ENCODE measurements at places on chromosomes 2 and 18.

- no peak for DNase-seq
These were observed 93.7 kb upstream of the MYCN start for GRCh38 chr2:15846626-15847025.

- no peak for DNase-seq
These were observed 124.5 kb downstream of the DCDC2C start for GRCh38 chr2:3827673-3828575.

DNA sequence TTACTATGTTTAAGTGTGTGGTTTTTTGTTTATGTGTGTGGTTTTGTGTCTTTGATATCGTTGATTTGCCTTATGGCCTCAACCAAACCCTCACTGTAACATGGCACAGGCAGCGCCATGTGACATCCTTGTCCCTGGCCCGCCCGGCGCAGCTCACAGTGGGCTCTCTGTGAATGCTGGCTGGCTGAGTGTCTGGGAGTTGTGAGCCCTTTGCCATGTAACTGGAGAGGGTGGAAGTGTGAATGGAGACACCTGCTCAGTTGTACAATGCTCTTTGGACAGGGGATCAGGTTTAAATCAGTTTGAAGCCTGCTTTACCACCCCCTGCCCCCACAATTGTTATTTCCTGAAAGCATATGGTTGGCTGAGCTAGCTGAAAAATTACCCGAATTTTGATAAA is 41.8 kb downstream of the TCF7L1 start:
- DNase-seq, result no peak

GRCh38 chr2:181252262-181253148 is 204.7 kb upstream of the ITGA4 start:
- DNase-seq, result no peak

DNA sequence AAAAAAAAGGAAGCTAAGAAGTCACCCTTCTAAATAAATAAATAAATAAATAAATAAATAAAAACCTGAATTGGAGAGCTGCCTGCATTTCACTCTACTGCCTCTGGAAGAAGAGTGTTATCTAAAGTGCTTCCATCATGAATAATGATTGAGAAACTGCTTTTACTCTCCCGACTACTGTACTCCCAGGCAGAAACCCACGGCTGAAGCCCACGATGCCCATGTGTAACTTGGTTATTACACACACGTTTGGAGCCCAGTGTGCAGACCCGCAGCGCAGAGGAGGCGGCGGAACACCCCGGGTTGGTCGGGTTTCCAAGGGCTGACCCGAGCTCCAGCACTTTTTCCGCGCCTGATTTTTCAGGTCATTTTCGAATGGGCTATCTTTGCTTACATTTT is 697 bp upstream of the SPATS2L start:
- DNase-seq, result no peak

DNA sequence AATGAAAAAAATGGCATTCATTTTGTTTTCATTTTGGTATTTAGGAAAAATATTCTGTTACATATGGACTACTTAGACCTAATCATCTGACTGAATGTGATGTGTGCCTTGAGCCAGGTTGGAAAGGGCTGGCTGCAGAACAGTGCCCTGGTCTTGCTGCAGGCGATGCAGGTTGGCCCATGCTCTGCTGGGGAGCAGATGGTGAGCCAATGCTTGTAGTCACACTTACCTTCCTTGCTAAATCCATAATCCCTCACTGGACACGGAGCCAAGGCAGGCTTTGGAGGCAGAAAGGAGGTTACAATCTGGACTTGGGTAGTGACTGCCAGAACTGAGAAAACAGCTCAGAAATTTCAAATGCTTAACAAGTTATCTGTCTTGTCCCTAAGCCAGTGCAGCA is 228.7 kb downstream of the ARHGAP15 start:
- no peak for DNase-seq

DNA sequence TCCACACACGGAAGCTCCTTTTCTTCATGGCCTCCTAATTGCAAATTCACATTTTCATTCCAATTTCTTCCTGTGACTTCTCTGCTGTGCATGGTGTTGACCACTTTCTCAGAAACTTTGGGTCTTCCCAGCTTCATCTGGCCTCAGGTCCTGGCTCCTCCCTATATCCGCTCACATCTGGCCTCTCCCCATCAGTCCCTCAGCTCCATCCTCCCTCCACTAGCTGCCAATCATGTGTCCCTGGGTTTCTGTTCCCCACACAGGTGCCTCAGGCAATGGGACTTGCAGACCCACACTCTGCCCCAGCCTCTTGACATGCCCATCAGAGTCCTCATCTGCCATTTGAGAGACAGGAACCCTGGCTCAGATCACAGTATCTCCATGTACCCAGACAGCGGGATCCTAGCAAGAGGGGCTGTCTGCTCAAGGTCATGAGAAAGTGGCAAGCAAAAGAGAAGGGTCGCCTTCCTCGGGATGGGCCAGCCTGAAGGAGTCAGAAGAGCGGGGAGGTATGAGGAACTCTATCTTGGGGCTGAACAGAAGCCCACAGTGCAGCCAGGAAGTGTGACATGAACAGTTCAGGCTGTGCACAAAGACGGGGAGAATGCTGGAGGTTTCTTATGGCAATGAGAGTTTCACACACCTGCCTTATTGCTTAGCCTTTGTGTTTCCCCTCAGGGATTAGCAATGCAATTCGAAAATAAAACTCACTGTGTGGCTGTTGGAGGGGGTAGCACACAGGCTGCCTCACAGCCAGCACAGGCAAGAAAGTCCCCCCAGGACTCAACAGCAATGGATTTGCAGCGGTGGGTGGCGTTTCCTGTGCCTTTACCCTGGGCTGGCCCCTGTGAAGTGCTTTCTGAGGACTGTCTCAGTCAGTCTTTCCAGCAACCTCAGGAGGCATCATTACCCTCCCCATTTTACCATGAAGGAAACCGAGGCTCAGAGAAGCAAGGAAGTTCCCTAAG is 69.5 kb downstream of the COPS8 start:
- DNase-seq, result no peak

DNA sequence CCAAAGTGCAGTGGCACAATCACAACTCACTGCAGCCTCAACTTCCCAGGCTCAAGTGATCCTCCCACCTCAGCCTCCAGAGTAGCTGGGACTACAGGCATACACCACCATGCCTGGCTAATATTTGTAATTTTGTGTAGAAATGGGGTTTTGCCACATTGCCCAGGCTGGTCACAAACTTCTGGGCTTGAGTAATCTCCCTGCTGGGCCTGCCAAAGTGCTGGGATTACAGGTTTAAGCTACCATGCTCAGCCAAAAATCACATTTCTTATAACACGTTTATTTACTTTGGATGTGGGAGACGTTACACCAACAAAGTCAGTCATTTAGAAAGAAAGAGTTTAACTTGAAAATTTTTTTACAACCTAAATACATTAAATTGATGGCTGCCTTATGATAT is 209.0 kb upstream of the VWC2L start:
- DNase-seq, result no peak

DNA sequence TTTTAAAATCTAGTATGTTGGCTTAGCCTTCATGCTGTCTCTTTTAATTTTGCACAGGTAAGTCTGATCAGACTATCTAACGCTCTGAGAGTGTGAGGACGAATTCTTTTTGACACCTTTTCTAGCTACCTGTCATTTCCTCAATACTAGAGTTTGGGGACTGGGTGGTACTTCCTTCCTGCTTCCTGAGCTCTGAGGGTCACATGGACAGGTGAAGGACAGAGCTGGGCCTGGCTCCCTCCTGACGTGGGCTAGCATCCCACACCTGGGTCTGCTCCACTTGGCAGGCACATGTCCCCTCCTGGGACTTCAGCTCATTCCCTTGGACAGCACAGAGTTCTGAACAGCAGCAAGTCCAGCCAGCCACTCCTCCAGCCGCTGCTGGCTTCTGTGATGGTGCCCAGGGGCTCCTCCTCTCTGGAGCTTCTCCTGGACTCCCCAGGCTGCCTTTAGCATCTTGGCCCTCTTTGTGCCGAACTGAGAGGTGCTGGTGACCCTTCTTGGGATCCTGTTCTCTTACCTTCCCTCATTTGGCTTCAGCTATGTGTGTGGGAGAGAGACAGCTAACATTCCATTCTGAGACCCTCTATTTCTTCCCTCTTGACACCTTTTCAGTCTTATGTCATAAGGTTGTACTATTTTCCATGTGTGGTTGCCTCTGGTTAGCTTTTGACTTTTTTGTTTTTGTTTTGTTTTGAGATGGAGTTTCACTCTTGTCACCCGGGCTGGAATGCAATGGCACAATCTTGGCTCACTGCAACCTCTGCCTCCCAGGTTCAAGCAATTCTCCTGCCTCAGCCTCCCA is 106.9 kb downstream of the B3GNT2 start:
- no peak for DNase-seq

GRCh38 chr2:55048508-55049042 is 1.7 kb downstream of the RTN4 start:
- no peak for DNase-seq

DNA sequence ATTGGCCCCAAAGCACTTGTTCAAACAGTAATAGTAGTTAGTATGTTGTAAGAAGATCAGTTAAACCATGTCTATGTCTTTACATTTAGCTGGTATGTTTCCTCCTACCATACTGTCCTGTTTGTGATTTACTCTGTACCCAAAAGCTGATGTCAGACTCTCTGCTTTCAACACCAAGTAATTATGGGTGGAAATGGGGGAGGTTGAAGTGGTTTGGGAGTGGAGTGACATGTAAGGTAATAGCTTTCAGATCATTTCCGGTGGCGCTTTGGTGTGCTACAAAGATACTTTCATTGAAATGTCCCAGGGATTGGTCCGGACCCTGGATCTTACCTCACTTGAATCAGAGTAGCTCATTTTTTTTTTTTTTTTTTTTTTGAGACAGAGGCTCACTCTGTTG is 39.7 kb upstream of the TGIF1 start:
- no peak for DNase-seq

DNA sequence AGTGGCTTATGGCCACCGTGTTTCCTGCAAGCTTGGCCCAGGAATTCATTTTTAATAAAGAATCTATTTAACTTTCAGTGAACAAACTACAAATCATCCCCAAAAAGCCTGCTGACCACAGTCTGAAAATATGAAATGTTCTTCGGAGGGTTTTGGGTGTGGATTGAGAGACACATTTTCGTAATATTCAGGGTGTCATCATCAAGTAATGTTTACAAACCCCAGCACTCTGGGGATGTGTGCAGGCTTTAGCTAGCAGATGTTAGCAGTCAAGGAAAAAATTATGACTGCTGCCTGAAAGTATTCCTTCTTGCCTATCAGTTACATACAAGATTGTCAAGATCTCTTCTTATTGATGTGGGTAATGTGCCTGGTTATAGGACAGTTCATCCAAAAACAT is 143.9 kb upstream of the FN1 start:
- DNase-seq, result no peak

DNA sequence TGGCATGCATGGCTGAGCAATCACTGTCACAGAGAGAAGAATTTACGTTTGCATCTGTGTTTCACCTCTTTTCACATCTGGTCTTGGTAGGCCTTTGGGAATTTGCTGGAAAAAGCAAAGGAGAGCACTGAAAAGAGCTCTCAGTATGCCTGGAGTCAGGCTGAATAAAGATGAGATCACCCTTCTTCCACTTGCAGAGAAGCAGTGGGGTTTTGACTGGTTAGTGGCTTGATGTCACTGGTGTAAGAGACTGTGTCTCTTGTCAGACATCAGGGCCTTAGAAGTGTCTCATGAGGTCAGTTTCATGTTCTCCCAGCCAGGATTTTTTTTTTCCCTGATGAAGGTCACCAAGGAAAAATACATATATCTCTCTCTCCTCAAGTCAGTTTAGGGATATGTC is 353.8 kb downstream of the INSIG2 start:
- no peak for DNase-seq

GRCh38 chr2:119749477-119750012 is 10.2 kb upstream of the PTPN4 start:
- no peak for DNase-seq

DNA sequence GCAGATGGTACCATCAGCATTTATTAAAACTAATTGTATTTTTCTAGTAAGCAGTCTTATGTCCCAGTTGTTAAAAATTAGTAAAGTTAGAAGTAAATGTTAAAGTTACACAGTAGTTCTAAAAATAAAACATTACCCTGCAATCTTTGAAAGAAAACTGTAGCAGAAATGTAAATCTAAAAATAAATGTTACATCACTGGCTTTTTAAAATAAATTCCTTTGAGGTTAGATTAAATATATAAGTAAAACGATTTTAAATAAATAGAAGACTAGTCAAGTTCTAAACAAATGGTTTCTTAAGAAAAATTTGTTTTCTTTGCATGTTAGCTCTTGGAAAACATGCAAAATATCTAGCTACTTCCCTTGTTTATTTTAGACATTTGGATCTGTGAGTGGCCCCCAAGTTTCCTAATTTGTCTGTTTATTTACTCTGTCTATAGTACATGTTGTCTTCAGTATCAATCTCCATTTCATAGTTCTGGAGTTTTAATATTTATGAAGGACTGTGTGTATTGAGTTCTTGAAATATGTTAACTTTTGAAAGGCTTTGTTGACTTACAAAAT is 58.2 kb downstream of the GLS start:
- no peak for DNase-seq

GRCh38 chr2:238793306-238793705 is 54.6 kb upstream of the TWIST2 start:
- no peak for DNase-seq

DNA sequence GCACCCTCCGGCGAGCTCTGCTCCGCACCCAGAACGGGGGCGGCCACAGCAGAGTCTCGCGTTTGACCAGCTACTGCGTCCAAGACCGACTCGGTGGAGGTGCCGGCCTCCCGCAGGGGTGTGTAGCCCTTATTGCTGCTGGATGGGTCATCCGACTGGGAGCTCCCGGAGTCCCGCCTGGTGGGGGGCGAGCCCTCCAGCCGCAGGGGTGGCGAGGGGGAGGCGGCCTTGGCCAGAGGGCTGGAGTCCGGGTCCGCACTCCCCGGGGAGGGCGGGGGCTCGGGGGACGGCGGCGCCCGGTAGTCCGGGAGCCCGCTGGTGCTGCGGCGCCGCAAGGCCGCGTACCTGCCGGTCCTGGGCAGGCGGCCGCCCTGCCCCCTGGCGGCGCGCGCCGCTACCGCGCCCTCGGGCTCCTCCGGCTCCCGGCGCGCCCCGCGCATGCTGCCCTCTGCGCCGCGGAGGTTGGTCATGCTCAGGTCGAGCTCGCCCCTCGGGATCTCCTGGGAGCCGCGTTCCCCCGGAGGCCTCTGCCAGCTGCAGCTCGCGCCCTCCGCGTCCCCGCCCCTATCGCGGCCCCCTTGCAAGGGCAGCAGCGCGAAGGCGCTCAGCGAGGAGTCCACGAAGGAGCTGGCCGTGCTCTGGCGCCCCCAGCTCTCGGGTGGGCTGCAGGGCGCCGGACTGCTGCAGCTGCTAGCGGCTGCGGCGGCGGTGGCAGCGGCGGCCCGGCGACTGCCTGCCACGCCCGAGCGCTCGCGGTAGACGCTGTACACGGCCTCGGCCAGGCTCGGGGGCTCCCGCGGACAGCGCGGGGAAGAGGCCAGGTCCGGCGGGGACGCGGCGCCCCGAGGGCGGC is 4.8 kb downstream of the TMEM200C start:
- DNase-seq, result no peak

Measured in stimulated activated CD8-positive, alpha-beta memory T cell treated with anti-CD3 and anti-CD28 coated beads, Interleukin-7, amount 100 ng/mL, for 1 hour (primary cell).